Dorsolateral prefrontal cortex (tissue), 122 donors: ENCODE measurements at places on chromosomes 3 and 15.
A peak's percentile ranks its signal among the peaks of the same experiment; 100 is the strongest.

DNA sequence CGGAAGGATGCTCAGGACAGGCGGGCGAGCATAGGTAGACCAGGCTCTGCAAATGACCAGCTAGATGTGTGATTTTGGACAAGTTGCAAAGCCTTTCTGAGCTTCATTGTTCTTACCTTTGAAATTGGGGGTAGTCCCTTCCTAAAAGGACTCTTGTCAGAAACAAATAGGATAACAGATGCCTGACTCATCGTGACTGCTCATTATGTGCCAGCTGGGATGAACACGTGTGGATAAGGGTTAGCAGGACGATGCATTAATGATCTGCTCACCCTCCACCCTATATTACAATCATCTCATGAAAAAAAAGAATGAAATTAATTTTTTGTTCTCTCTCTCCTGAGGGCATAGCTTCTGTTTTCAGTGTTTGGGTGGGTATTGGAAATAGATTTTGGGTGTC, 223.4 kb downstream of the NR2F2 start:
- DNase-seq, result no peak

DNA sequence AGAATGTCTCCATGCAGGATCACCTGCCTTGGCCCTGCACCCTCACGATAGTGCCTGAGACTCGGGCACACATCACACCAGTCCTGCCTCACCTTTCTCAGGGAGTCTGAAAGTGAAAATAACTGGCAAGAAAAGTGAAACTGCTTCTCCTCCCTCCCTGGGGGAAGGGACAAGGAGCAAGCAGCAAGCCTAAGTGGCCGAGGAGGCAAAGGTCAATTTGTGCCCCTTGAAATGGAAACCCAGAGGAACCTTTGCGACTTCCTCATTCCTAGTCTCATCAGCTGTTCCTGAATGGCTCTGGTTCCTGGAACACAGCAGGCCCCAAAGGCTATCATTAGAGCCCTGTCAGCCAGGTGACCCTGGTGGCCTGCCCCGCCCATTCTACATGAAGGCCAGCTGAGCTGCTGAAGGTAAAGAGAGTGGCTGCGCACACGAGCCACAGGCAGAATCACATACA, 28.0 kb upstream of the SLCO2A1 start:
- no peak for DNase-seq

GRCh38 chr3:19506171-19506570, 357.9 kb downstream of the KCNH8 start:
- no peak for DNase-seq

- no peak for DNase-seq
Measured at GRCh38 chr3:149324332-149324731, 9.1 kb downstream of the TM4SF18 start.

- DNase-seq, result no peak
Measured at GRCh38 chr3:150293401-150294001, 114.6 kb upstream of the TSC22D2 start.

- no peak for DNase-seq
Measured at GRCh38 chr15:100686021-100686724, 83.8 kb downstream of the ASB7 start.

DNA sequence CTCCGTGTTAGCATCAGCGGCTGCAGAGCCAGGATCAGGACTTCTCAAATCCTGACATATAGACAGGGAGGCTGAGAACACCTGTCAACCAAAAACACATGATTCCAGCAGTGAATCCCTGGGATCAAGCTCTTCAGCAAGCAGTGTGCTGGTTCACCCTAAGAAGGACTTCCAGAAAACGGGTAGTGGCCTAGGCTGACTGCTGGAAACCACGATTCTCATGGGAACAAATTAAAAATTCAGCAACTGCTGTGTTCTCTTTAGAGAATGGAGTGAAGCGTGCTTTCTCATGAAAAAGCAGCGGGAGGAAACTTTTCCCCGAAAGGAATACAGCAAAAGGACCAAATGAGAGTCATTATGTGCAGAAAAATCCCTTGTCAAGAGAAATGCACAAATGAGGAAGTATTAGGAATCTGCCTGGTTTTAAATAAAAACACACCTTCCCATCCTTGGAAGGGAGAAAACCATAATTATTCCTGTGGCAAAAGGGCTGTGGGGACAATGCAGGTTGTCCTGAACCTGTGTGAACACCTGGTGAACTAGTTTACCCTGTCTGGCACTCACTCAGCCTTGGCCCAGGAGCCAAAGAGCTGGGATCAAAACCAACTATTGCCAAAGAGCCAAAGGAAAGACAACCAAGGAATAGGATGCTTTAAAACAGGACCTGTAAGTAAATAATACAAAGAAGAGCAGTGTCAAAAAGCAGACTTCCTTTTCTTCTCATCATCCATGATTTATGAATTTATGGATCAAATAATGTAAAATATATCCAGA, 13.4 kb downstream of the IL12A start:
- DNase-seq, result no peak

- no peak for DNase-seq
Measured at GRCh38 chr3:37816271-37816670, 45.4 kb upstream of the CTDSPL start.

GRCh38 chr3:185935465-185936272, 2.1 kb downstream of the TRA2B start:
- no peak for DNase-seq

DNA sequence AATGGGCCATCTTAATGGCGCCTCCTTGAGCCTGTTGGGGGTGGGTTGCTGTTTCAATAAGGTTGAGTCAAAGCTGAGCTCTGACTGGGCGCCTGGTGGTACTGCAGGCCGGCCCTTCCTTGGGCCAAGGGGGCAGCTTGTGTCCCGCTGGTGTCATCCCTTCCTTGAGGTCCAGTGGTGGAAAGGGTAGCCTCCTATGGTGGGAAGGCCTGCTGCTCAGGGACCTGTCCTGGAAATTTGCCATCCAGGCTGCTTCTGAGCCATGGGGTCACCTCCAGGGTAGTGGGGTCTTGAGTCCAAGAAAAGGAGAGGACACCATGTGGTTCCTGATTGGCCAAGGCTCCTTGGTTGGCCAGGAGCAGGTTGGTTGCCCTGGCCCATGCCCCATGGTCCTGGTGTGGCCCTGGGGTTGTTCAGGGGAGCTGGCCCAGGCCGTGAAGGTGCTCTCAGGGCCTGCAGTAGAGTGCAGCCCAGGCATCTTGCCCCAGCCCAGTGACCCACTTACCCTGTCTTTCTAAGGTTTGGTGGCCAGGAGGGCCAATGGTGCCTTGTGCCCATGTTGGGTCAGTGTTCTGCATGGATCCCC, 188.7 kb downstream of the UBE3A start:
- peak; percentile 26 for DNase-seq

DNA sequence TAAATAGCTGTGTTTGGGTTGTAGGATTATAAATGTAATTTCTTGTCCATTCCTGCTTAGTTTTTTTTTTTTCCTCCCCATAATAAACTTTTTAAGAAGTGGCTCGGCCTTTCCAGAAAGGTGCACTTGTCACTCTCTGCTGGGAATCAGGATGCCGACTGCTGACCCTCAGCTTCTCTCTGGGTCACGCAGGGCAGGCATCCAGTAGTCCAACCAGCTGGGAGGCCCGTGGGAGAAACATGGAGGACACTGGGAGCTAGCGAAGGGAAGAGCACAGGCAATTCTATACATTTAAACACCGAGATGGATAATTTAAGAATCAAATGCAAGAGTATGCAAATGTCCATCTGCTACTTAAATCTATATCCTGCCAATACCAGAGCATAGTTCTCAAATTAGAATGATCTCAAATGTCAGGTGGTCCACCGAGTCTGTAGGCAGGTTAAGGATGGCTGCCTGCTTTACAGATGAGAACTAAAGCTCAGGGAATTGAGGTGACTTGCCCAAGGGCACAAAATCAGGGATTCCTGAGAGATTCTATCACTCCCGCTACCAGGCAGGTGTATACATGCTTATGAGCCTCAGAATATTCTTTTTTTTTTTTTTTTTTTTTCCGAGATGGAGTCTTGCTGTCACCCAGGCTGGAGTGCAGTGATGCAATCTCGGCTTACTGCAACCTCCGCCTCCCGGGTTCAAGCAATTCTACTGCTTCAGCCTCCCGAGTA, 64.5 kb downstream of the DAPK2 start:
- no peak for DNase-seq

GRCh38 chr3:170010498-170010897, 27.3 kb upstream of the GPR160 start:
- no peak for DNase-seq

GRCh38 chr3:42655980-42656679, 2.6 kb downstream of the ZBTB47 start:
- no peak for DNase-seq

DNA sequence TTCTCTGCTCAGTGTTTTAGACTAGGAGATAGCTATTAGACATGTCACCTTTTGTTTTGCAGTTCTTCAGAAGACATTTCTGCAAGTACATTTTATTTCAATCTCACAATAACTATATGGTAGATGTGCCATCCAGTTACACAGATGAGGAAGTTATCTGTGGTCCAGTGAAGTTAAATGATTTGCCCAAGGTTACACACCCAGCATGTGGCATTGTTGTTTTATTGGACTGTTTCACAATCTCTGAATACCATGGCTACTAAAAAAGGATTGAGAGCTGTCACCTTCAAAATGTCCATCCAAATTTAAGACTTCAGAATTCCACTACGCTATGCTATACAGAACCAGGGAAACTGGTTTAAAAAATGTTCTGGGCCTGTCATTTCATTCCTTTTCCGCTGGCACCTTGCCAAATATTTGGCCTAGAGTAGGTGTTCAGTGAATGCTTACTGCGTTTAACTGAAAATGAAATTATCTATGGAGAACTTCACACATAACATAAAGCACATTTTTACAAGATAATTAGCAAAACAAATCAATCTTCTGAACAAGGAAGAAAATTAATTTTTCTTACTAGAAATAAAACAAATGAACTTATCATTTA, 20.2 kb downstream of the TM6SF1 start:
- DNase-seq, result no peak

DNA sequence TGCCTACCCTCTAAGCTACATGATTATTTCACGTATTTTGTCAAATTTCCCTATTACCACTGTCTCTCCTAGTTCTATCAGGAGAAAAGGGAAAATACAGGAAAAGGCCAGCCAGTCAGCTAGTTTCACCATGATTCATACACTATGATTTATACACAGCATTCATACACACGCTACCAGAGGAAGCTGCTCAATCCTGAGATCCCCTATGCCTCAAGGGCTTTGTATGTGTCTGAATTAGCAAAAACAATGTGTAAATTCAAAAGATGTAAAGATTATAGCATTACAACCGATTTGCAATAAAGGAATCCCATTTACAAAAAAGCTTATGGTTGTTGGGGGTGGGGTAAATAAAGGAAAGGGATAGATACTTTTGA, 3.1 kb upstream of the ACKR4 start:
- DNase-seq, result no peak

DNA sequence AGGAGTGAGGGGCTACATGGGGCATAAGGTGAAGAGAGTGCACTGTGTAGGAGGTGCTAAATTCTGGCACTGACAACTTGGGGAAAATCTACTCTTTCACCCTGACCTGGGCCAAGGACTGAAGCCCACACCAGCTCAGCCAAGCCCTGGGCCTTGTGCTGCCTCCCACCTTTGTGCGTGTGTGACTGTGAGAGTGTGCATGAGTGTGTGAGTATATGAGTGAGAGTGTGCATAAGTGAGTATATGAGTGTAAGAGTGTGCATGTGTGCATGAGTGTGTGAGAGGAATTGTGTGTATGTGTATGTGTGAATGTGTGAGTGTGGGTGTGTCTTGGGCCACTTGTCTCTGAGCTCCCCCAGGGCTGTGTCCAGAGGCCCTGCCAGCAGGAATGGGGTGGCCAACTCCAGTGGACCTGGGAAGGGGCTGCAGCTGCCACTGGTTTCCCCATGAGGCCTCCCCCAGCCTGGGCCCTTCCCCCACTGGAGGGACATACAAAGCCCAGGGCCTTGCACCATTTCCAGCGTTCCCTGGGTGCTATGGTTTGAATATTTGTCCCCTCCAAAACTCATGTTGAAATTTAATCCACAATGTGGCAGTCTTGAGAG, 15.2 kb downstream of the C3orf22 start:
- peak; percentile 9 for DNase-seq
